ENCODE measurements at places on chromosomes 1 and 21.

DNA sequence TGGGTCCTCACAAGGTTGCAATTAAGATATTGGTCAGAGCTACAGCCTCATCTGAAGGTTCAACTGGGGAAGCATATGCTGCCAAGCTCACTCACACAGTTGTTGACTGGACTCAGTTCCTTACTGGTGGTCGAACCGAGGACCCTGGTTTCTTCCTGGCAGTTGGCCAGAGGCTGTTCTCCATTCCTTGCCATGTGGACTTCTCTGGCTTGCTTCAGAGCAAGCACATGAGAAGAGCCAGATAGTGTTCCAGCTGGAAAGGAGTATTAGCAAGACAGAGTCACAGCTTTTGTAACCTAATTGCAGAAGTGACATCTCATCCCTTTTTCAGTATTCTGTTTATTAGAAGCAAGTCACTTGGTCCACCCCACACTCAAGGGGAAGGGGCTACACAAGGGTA, 23.6 kb downstream of the POU2F1 start:
- DNase-seq: no peak

DNA sequence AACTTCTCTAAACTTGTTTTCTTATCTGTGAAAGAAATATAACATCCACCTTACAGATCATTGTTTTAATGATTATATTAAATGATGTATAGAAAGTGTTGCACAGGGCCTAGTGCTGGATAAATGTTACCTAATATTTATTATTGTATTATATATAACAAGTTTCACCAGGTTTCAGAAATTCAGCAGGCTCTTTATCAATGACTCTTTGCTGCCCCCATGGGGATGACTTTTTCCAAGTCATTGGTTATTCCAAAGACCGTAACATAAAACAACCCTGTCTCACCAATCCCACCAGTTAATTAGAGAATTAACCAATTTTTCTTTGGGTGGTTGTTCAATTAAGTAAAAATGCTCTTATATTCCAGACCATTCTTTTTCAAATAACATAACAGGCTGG, 7.3 kb upstream of the DEDD start:
- DNase-seq: peak; percentile 83

DNA sequence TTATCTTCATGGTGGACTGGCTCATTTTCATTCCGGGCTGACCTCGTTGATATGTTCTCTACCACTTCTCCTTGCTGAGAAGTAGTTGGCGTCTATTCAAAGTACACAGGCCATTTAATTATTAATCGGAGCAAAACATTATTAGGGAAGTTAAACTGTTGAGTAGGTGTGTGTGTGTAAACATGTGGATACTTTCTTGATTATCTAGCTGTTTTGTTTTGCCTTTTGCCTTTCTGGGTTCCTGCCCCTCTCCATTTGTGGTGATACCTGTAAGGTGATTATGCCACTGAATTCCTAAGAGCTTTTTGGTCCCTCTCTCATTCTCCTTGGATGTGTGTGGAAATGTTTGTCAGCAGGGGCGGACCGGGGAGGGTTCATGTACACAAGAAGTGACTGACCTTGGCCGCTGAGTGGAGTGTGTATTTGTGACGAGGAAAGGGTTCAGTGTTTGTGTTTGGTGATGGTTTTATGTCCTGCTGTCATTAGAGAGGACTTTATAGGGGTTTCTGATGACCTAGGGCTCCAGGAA, 56.6 kb upstream of the PPP2R5A start:
- DNase-seq: no peak

DNA sequence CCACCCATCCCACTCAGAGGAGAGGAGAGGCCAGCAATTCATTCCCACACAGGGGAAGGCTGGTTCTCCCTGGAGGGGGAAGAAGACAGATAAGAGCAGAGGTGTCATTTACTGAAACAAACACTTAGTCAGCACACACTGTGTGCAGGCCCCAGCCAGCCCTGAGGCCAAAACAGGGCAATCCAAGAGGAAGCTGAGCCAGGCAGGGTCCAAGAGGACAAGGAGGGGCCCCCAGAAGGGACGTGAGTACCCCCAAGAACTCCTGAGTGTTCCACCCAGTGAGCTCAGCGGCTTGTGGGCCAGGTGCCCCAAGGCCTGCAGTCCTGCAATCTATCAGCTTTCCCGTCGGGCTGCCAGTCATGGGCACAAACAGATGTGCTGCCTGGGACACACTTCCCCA, 15.8 kb downstream of the ADGRB2 start:
- DNase-seq: no peak

DNA sequence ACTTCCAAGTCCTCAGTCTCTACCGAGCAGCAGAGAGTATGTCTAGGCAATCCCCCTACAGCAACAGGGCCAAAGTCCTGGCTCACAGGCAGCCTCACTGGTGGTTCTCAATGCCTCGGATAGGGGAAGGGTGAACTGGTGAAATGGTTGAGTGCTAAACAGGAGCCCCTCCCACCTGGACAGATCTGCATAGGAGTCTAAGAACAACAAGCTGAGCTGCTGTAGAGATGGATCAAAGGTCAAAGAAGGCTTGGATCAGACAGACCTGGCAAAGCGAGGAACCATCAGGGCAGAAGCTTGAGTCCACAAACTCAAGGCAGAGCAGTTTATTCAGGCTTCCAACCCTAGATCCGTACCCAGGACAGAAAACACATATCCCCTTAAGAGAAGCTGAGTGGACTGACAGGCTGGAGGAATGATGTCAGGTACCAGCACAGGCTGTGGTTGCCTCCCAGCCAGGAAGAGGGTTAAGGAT, 31.8 kb downstream of the RABIF start:
- no peak for DNase-seq

DNA sequence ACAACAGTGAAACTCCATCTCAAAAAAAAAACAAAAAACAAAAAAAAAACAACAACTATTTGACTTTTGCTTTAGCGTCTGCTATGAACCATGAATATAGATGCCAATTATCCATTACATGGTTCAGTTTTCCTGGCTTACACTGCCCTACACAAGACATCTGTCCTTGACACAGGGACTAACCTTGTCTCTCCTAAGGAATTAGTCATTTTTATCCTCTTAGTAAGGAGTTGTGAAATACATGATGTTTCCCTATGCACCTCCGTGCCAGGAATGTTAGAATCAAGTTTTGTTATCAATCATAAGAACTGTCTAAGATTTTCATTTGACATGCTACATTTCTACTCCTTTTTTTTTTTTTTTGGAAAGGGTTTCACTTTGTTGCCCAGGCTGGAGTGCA, 241.8 kb downstream of the KIF26B start:
- no peak for DNase-seq
